ENCODE measurements at places on chromosomes 6 and 20. TPM values are rescaled to one million over a fixed set of nuclear protein-coding genes. Genes with fewer than 3 reads are reported as not detected.
A peak's percentile ranks its signal among the peaks of the same experiment; 100 is the strongest.

The COMMD7 gene
- total RNA-seq, result 31.2 TPM

The SLC22A16 gene
- not detected for total RNA-seq

The MATN4 gene
- 1.1 TPM for total RNA-seq

The SOBP gene
- total RNA-seq, result 0.70 TPM

- DNase-seq, result no peak
Measured at GRCh38 chr6:154731296-154732218, 1.7 kb upstream of the SCAF8 start.

- peak; percentile 39 for DNase-seq
Measured at GRCh38 chr6:16760516-16761470, at the start of gene ATXN1. Gene ATXN1, minus strand, starts transcription at chr6:16761460.

DNA sequence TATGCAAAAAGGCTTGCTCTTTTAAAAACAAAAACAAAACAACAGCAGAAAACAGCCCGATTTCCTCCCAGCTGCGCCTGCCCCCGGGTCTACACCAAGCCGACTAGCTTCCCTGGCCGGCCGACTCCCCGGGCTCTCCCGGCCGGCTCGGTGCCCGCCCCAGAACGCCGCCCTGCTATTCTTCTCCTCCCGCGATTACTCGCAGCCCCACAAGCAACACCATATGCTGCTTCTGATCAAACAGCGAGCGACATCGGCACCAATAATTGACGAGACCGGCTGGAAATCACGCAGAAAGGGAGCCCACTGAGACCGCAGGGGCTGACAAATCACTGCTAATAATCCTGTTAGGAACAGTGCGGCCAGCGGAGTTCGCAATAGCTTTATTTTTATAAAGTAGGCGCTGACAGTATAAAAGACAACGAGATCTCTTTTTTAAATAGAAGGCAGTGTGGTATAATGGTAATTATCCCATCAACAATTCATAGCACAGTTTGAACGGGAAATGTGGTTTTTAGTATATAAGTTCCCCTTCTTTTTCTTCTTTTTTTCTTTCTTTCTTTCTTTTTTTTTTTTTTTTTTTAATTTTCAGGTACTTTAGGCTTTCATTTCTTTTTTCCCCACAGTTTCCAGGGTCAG is 3.3 kb downstream of the SIM1 start:
- no peak for DNase-seq

GRCh38 chr6:10309457-10310329 is 105.2 kb downstream of the TFAP2A start:
- no peak for DNase-seq

GRCh38 chr6:135534773-135535380 is 37.3 kb upstream of the AHI1 start:
- no peak for DNase-seq

GRCh38 chr6:118436482-118436881 is 111.6 kb upstream of the PLN start:
- DNase-seq, result no peak

All from activated naive CD8-positive, alpha-beta T cell treated with anti-CD3 and anti-CD28 coated beads for 36 hours (primary cell).